Activated CD4-positive, alpha-beta T cell treated with anti-CD3 and anti-CD28 coated beads for 36 hours (primary cell): ENCODE measurements at places on chromosomes 16 and 17.

GRCh38 chr17:55702150-55702549 is 20.5 kb downstream of the TMEM100 start:
- H3K27ac ChIP-seq: no peak overlapping the region
- H3K27me3 ChIP-seq: peaks cover 39% of the 10 kb centered on the region
- H3K4me3 ChIP-seq: no peak overlapping the region
- H3K4me1 ChIP-seq: no peaks in the 10 kb centered on the region
- no peaks in the 10 kb centered on the region for H3K36me3 ChIP-seq
- DNase-seq: no peak

- DNase-seq: no peak
- H3K4me3 ChIP-seq: no peak overlapping the region
- no peaks in the 10 kb centered on the region for H3K27me3 ChIP-seq
Observed at GRCh38 chr17:30360086-30360808, 18.5 kb upstream of the CPD start.

DNA sequence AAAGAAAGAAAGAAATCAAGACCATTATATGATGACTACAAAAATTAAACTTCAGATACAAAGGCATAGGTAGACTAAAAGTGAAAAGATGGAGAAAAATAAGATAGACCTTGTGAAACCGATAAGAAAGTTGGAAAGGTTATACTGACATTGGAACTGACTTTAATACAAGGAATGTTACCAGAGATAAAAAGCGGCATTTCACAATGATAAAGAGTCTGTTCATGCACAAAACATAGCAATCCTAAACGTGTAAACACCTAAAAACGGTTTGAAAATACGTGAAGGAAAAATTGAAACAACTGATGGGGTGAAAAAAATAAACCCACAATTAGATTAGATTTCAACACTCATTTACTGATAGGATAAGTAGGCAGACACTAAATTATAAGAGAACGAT is 9.6 kb upstream of the ERN1 start:
- DNase-seq: no peak
- no peaks in the 10 kb centered on the region for H3K4me1 ChIP-seq
- no peak overlapping the region for H3K27ac ChIP-seq
- H3K4me3 ChIP-seq: no peak overlapping the region

GRCh38 chr17:19238167-19238505 is 970 bp downstream of the EPN2 start:
- H3K36me3 ChIP-seq: no peaks in the 10 kb centered on the region
- H3K27me3 ChIP-seq: peaks cover 3% of the 10 kb centered on the region
- peak; percentile 33 for DNase-seq

- peaks cover 15% of the 10 kb centered on the region for H3K4me1 ChIP-seq
- no peak overlapping the region for H3K27ac ChIP-seq
- no peak overlapping the region for H3K4me3 ChIP-seq
- no peaks in the 10 kb centered on the region for H3K36me3 ChIP-seq
- no peaks in the 10 kb centered on the region for H3K27me3 ChIP-seq
Observed at GRCh38 chr17:78904371-78904770, 1.4 kb upstream of the CEP295NL start.

- H3K27me3 ChIP-seq: peaks cover 10% of the 10 kb centered on the region
- no peaks in the 10 kb centered on the region for H3K36me3 ChIP-seq
- no peaks in the 10 kb centered on the region for H3K4me1 ChIP-seq
- H3K27ac ChIP-seq: no peak overlapping the region
- no peak overlapping the region for H3K4me3 ChIP-seq
Observed at GRCh38 chr16:57865746-57866528, 63.6 kb upstream of the KIFC3 start.

DNA sequence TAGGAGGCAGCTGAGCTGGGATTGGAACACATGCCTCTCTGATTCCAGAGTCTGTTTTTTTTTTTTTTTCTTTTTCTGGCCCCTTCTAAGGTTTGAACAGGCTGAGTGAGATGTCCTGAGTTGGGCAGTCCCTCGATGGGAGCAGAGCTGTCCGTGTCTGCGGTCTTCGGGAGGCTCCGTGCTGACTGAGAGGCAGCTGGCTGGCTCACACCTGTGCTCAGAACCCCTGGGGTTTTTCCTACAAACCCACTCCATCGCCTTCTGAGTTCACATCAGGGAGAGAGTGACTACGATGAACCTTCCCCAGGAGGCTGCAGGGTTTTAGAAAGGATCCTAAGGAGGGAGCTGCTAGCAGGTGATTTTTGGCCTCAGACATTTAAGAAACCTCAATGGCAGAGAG is 92.5 kb downstream of the IRF8 start:
- H3K27ac ChIP-seq: peak overlapping the region; percentile 99
- DNase-seq: no peak
- H3K27me3 ChIP-seq: peaks cover 2% of the 10 kb centered on the region
- H3K4me1 ChIP-seq: peaks cover 79% of the 10 kb centered on the region

DNA sequence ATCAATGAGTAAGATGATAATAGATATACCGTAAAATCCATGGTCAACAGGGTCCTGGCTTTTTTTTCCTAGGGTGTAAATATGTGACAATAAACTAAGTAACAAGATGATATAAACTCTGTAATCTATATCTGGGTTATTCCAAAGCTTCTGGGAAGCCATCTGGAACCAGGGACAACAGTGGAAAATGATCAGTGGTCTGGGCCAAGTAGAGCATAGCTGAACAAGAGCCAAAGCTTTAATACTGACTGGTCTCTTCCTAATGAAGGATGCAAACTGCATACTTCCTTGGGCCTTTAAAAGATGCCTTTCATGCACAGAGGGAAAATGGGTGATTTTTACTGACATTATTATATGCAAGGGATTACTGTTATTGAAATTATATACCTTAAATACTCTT is 8.9 kb downstream of the CA10 start:
- H3K36me3 ChIP-seq: no peaks in the 10 kb centered on the region
- DNase-seq: no peak
- no peak overlapping the region for H3K4me3 ChIP-seq
- H3K27me3 ChIP-seq: peaks cover 3% of the 10 kb centered on the region

DNA sequence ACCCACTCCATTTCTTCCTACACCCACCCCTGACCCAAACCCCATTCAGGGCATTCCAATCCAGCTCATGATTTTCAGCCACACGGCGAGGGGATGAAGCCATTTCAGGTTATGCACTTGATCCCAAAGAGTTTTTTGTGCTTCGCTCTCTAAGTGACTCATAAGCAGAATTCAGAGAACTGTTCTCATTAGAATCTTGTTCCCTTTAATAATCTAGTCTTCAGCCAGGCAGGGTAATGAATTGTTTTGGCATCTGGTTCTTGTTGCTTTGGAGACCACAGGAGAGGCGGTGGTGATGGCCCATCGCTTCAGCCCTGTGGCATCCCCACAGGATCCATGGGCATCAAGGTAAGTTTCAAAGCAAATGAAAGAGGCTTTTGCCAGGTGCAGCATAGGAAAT is 4.8 kb upstream of the KRT31 start:
- peaks cover 32% of the 10 kb centered on the region for H3K4me1 ChIP-seq
- no peaks in the 10 kb centered on the region for H3K36me3 ChIP-seq
- DNase-seq: no peak
- H3K27ac ChIP-seq: peak overlapping the region; percentile 43

DNA sequence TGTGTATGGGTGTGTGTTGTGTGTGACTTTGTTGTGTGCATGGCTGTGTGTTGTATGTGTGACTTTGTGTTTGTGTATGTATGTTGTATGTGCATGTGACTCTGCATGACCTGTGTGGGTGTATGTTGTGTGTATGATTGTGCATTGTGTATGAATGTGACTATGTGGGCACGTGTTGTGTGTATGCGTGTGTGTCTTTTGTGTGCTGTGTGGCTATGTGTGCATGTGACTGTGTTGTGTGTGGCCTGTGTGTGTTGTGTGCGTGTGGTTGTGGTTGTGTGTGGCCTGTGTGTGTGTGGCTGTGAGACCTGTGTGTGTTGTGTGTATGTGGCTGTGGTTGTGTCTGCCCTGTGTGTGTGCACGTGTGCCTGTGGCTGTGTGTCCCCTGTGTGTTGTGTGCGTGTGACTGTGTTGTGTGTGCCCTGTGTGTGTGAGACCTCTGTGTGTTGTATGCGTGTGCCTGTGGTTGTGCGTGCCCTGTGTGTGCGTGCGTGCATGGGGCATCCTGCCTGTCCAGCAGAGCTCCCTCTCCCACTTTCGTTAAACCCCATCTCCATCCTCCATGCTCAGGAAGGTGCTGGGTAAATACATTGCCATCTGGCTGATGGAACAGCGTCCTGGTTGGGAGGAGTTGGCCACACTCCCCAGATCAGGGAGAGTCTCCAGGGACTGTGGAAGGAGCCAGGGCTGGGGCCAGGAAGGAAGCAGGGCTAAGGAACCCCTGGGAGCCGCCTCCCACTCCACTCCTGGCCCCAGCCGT is 90.1 kb upstream of the GSE1 start:
- no peaks in the 10 kb centered on the region for H3K36me3 ChIP-seq
- no peak overlapping the region for H3K27ac ChIP-seq
- no peaks in the 10 kb centered on the region for H3K4me1 ChIP-seq

DNA sequence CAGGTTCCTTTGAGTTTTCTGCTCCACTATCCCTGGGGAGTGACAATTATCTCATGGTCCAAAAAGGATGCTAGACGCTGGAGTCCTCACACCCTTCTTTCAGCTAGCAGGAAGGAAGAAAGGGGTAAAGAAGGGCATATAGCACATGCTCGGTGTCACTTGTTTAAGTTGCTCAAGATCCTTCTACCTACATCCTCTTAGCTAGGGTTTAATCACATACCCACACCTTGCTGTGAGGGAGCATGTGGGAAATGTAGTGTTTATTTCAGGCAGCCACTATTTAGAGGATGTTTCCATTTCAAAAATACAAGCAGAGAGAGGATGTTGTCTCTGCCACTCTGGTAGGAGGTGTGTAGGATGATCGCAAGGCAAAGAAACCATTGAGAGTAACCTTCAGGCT is 4.5 kb downstream of the PRKCB start:
- no peak overlapping the region for H3K4me3 ChIP-seq
- peak overlapping the region; percentile 51 for H3K27ac ChIP-seq
- peaks cover 70% of the 10 kb centered on the region for H3K4me1 ChIP-seq
- DNase-seq: no peak
- peaks cover under 1% of the 10 kb centered on the region for H3K27me3 ChIP-seq

DNA sequence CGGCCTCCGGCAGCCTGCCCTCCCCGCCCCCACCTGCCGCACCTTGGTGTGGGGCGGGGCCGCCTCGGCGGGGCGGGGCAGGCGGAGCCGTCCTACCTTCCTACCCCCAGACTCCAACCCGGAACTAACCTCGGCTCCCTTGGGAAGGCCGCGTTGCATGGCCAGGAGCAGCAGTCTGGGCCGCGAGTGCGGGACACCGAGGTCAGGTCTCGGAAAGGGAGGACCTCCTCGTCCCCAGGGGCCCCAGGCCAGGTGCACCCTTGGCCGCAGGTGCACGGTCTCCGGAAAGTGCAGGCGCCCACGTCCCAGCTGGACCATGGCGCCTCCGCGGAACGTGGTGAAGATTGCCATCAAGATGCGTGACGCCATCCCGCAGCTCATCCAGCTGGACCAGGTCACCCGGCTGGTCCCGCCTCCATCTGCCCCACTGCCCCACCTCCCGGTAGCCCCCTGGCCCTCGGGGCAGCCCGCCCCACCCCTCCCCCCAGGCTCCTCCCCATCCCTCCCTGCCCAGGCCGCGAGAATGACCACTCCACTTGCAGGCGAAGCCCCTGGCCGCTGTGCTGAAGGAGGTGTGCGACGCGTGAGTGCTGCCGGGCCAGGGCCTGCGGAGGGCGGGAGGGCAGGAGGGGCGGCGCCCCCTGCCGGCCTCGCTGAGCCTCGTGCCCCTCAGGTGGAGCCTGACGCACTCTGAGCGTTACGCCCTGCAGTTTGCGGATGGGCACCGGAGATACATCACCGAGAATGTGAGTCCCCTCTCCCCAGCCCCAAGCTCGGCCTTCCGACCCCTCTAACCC is at the start of gene ELMO3:
Gene ELMO3, plus strand, starts transcription at position 121 of the 797 bp plus-strand sequence. Its CDS starts 196 bp downstream, at position 317.
- no peak within 1 kb of the TSS for H3K4me3 ChIP-seq
- peaks cover 11% of the 10 kb centered on the region for H3K4me1 ChIP-seq
- peak within 1 kb of the TSS; percentile 49 for H3K27ac ChIP-seq
- no peaks in the 10 kb centered on the region for H3K27me3 ChIP-seq
